ENCODE measurements at places on chromosomes 7 and 10. TPM values are rescaled to one million over a fixed set of nuclear protein-coding genes. Genes with fewer than 3 reads are reported as not detected.

The CALY gene
- not detected for total RNA-seq

The ZFAND2A gene
- total RNA-seq = 25.2 TPM

DNA sequence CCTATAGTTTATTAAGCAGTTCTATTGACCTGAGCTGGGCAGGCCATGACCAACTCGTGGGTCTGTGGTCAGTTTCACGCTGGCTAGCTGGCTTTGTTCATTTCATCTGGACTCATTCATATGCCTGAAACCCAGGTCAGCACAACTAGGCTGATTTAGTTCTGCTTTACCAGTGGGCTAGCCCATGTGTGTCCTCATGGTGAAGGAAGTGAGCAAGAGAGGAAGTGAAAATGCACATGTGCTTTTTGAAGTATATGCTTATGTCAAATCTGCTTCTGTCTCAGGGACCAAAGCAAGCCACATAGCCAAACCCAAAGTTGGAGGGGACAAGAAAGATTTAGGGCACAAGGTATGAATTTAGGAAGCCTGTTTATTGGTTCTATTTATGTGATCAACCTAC is 154.5 kb downstream of the RNF133 start:
- H3K27ac ChIP-seq = no peak overlapping the region
- H3K27me3 ChIP-seq = no peaks in the 10 kb centered on the region
- H3K4me1 ChIP-seq = no peaks in the 10 kb centered on the region

DNA sequence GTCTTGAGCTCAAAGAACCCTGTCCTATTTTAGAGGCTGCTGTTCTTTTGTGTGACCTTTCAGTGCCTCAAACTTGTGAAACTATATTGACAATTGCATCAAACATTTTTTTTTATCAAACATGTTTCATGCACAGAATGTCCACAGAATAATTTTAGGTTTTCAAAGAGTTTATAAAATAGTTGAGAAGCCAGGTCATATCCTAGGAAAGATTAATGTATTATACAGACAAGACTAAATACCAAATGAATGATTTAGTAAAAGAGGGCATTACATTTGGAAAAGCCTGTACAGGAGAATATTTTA is 67.0 kb downstream of the CDK6 start:
- peak overlapping the region; percentile 84 for H3K27ac ChIP-seq
- H3K36me3 ChIP-seq = peaks cover 54% of the 10 kb centered on the region
- H3K4me1 ChIP-seq = peaks cover 61% of the 10 kb centered on the region
- H3K4me3 ChIP-seq = no peak overlapping the region
- DNase-seq = no peak
- H3K27me3 ChIP-seq = no peaks in the 10 kb centered on the region

DNA sequence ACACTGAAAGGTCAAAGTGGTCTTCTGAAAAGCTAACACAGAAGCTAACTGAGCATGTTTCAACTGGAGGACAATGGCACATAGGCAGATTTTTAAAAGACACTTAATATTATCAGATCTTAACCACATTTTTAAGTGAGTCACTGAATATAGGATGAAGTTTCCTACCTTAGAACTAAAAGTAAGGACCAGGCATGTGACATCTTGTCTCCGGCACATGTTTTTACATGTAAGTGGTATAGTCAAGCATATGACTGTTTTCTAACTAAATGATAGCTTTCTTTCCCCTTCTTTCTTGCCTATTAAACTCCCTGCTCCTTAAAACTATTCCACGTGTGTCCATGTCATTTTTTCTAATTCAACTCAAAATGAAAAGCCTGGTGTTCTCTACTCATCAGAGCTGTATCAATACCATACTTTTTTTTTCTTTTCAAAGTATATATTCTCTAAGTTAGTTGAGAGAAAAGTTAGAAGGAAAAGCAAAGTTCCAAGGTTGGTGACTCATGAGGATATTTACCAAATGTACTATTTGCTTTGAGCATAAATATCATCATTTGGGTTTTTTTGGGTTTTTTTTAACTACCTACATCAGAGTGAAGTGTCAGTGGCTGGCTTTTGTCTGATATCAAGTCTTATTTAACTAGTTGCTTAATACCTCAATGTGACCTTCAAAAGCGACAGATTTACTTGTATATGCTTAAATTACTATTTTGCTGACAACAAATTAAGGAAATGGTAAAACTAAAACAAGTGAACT is 127.5 kb downstream of the CRPPA start:
- no peak for DNase-seq
- H3K27ac ChIP-seq = no peak overlapping the region
- H3K4me3 ChIP-seq = no peak overlapping the region
- H3K36me3 ChIP-seq = no peaks in the 10 kb centered on the region

- no peak overlapping the region for H3K27ac ChIP-seq
- no peak for DNase-seq
- H3K36me3 ChIP-seq = no peaks in the 10 kb centered on the region
- peaks cover 11% of the 10 kb centered on the region for H3K27me3 ChIP-seq
Observed at GRCh38 chr7:142030848-142031247, 35.2 kb downstream of the MGAM start.

DNA sequence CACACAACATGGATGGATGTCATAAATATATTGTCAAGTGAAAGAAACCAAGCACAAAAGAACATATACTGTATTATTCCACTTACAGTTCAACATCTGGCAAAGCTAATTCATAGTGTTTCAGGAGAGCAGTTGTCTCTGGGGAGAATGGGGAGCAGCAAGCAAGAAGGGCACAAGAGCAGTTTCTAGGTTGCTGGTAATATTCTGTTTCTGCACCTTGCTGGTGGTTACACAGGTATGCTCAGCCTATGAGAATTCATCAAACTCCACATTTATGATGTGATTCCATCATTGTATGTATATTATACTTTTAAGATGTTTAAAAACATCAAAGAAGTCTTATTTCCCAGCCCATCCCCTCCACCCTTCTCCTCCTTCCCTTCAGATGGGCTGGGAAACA is 18.1 kb upstream of the PALS2 start:
- H3K36me3 ChIP-seq = no peaks in the 10 kb centered on the region
- no peak for DNase-seq
- no peak overlapping the region for H3K27ac ChIP-seq
- no peak overlapping the region for H3K4me3 ChIP-seq

DNA sequence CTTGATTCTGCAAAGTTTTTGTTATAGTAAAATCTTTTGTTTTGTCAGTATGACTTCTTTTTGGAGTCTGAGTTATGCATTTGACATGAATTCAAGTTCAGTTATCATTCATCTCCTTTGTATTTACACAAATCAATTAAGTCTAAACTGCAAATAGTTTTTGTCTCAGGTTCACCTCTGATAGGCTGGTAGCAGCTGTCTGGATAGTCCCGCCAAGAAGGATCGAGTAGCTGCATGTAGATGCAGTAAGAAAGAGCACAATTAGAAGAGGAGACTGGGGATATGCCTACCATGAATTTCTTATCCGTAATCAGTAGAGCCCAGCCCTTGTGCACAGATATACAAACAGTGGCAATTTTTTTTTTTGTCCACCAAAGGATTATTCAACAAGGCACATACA is 392.5 kb upstream of the ETV1 start:
- H3K4me1 ChIP-seq = no peaks in the 10 kb centered on the region
- no peaks in the 10 kb centered on the region for H3K27me3 ChIP-seq
- H3K4me3 ChIP-seq = no peak overlapping the region
- H3K36me3 ChIP-seq = no peaks in the 10 kb centered on the region
- H3K27ac ChIP-seq = no peak overlapping the region
- DNase-seq = no peak

GRCh38 chr7:97971120-97971989 is 18.6 kb downstream of the OCM2 start:
- peaks cover 19% of the 10 kb centered on the region for H3K4me1 ChIP-seq
- peaks cover 42% of the 10 kb centered on the region for H3K36me3 ChIP-seq
- DNase-seq = peak; percentile 55
- peak overlapping the region; percentile 98 for H3K4me3 ChIP-seq

DNA sequence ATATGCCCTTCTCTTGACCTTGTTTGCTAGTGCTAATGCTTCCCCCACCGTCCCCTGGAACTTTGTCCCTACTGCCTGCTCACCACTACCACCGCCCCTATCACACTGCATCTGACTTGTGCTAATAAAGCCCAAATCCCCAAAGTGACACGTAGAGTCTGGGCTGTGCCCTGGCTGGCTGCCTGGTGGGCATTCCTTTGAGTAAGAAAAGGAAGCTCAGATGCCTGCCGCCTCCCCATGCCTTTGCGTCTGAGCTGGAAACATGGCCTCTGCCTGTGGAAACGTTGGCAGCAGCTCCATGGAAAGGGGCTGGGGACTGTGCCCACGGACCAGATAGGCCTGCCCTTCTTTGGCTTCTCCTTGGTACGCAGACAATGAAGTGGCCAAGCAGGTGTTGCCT is 138.3 kb downstream of the CYP26A1 start:
- DNase-seq = no peak
- H3K36me3 ChIP-seq = no peaks in the 10 kb centered on the region
- no peak overlapping the region for H3K4me3 ChIP-seq

GRCh38 chr10:64396105-64396708 is 875.0 kb downstream of the REEP3 start:
- H3K27ac ChIP-seq = no peak overlapping the region
- no peak for DNase-seq
- no peaks in the 10 kb centered on the region for H3K4me1 ChIP-seq
- no peaks in the 10 kb centered on the region for H3K27me3 ChIP-seq
- H3K36me3 ChIP-seq = no peaks in the 10 kb centered on the region
- H3K4me3 ChIP-seq = no peak overlapping the region

DNA sequence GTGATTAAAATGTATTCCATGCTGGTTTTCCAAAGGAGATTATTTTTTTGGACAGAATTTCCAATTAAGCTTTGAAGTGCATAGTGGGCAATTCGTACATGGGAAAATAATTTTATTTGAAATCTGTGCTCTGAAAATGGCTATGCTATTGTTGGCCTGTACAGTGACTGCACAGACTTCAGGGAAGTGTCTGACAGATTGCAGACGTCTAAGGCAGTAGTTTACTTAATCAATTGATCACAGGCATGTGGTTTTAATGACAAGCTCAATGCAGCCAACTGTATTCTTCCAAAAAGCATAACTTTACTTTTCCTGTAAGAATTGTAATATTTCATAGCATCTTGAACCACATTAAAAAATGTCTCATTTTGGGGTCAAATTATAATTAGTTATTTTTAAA is 102.0 kb downstream of the SEMA3C start:
- H3K27me3 ChIP-seq = no peaks in the 10 kb centered on the region
- no peak overlapping the region for H3K27ac ChIP-seq
- H3K36me3 ChIP-seq = no peaks in the 10 kb centered on the region
- DNase-seq = no peak
- H3K4me1 ChIP-seq = no peaks in the 10 kb centered on the region
- no peak overlapping the region for H3K4me3 ChIP-seq

DNA sequence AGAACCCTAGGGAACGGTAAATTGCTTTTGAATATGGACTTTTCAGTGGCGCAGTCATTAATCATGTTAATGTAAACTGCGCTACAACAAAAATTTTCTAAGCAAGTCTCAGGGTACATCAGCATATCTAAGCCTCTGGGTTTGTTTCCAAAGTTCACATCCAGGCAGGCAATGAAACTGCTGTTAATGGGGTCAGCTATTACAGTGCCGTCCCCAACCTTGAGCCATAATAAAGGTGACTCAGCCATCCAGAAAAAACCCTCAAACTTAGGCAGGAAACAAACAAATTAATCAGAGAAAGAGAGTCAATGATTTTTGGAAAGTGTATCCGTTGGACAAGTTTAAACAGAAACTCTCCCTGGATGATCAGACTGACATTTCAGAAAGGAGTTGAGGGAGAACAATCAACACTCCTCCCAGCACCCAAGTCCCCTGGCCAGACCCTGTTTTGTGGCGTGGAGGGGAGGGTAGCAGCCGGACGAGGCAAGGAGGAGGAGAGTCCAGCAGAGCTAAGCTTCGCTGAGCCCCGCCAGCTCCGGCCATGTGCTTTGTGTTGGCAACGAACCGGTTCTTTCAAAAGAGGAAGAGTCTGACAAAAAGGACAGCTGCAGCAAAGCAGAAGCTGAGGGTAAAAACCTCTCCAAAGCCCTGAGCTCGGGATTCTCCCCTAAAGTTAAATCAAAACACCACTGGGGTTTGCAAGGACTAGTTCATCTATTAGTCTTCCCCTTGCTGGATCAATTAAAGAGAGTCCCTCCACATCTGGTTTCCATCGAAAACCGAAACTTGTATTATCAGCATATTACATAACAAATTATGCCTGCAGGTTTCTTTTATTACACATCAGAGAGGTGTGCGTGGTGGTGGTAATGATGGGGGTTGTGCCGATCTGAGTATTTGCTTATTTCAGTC is 3.6 kb downstream of the FAM53B start:
- H3K27me3 ChIP-seq = peaks cover 7% of the 10 kb centered on the region
- peak overlapping the region; percentile 65 for H3K4me3 ChIP-seq
- peak overlapping the region; percentile 84 for H3K27ac ChIP-seq
- peaks cover 80% of the 10 kb centered on the region for H3K4me1 ChIP-seq
- H3K36me3 ChIP-seq = peaks cover 6% of the 10 kb centered on the region
- no peak for DNase-seq

The AKR1C3 gene
- total RNA-seq = 0.75 TPM

DNA sequence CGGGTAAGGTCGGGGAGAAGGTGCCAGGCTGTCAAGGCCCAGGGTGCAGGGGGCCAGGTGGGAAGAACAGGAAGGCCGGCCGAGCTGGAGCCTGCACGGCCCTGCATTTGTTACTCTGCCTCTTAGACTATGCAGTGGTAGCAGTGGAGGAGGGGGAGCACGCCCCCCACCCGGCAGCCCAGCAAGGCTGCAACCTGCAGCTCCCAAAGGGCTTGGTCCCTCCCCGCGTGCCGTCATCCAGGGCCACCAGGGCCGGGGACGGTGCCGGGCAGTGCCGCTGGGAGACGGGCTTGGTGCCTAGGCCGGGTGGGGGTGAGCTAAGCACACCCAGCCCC is 7.0 kb upstream of the GPER1 start:
- no peak overlapping the region for H3K4me3 ChIP-seq
- no peak overlapping the region for H3K27ac ChIP-seq
- H3K36me3 ChIP-seq = no peaks in the 10 kb centered on the region

- no peak overlapping the region for H3K27ac ChIP-seq
- peaks cover 2% of the 10 kb centered on the region for H3K27me3 ChIP-seq
- H3K36me3 ChIP-seq = no peaks in the 10 kb centered on the region
- no peak for DNase-seq
Observed at GRCh38 chr10:103246324-103246723, 637 bp downstream of the RPEL1 start.

- no peak overlapping the region for H3K27ac ChIP-seq
- no peak overlapping the region for H3K4me3 ChIP-seq
- no peaks in the 10 kb centered on the region for H3K4me1 ChIP-seq
- peaks cover 8% of the 10 kb centered on the region for H3K27me3 ChIP-seq
- DNase-seq = no peak
- H3K36me3 ChIP-seq = no peaks in the 10 kb centered on the region
Observed at GRCh38 chr10:98555021-98555619, 108.4 kb upstream of the HPS1 start.

- peak; percentile 93 for DNase-seq
- H3K36me3 ChIP-seq = no peaks in the 10 kb centered on the region
- no peak overlapping the region for H3K27ac ChIP-seq
- H3K4me3 ChIP-seq = no peak overlapping the region
Observed at GRCh38 chr10:43322769-43323168, 48.7 kb upstream of the FXYD4 start.

The C1GALT1 gene
- 37.1 TPM for total RNA-seq

The RAB19 gene
- 11.3 TPM for total RNA-seq

DNA sequence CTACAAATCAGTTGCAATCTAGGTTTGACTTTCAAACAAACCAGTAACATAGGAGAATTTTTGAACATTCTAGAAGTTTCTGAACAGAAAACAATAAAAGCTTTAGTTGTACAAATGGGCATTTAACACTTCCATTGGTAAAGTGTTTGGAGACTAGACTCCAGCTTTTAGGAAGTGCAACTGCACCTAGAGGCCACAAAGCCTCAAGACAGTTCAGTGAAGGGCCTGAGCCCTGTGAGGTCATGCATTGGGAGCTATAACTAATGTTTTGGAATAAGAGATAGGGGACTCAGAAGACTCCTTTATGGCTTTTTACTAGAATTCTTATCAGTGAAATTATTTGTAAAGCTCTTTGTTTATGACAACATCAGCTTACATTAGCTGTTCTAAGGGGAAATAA is 3.0 kb upstream of the EPHB6 start:
- no peak overlapping the region for H3K27ac ChIP-seq
- H3K27me3 ChIP-seq = peaks cover 2% of the 10 kb centered on the region
- no peak overlapping the region for H3K4me3 ChIP-seq

All from activated CD4-positive, alpha-beta T cell treated with anti-CD3 and anti-CD28 coated beads for 36 hours (primary cell).